ENCODE measurements at places on chromosomes 12 and 14.

DNA sequence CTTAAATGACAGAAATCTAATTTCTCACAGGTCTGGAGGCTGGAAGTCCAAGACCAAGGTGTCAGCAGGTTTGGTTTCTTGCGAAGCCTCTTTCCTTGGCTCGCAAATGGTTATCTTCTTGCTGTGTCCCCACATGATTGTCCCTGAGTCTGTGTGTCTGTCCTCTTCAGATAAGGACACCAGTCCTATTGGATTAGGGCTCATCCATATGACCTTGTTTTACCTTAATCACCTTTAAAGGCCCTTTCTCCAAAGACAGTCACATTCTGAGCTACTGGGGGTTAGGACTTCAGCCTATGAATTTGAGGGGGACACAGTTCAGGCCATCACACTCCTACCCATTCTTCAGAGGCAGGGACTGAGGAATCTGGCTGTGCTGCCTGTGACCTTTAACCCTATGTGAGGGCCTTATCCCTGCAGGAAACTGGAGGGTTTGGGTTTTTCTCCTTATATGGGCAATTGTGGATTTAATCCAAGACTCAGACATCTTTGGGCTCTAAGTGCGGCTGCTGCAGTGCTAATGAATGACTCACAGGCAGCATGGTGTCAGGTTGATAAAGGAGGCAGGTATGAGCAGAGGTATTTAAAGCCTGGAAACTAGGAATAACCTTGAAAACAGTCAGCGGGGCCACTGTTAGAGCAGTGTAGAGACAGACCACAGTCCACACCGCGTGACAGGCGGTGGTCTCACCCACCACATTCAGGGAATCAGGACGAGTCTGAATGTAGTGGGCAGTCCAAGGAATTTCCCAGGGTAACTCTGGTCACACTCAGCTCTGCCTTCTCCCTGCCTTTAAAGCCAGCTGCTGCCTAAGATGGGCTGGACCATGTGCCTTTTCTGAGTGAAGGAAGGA is 10.2 kb downstream of the TPCN1 start:
- no peak for DNase-seq

DNA sequence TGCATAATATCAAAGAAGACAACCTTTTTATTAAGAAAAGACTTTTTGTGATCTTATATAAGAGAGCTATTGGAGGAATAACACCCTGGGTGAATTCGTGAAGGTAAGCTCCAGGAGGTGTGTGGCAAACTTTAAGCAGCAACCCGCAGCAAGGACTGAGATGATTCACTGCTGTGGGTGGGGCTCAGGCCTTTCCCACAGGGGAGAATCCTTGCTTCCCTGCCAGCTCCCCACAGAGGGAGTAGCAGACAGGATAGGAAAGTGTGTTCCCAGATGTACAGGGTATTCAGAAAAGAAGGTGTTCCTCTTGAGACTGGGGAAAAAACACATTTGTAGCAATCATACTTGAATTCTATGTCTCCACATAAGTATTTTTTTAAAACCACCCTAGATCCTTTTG is 9.2 kb downstream of the NDUFA12 start:
- DNase-seq, result no peak

- no peak for DNase-seq
These were observed 239.8 kb upstream of the EGLN3 start for GRCh38 chr14:34190717-34191116.

- DNase-seq, result no peak
These were observed 168.1 kb downstream of the PDZRN4 start for GRCh38 chr12:41356181-41356580.

DNA sequence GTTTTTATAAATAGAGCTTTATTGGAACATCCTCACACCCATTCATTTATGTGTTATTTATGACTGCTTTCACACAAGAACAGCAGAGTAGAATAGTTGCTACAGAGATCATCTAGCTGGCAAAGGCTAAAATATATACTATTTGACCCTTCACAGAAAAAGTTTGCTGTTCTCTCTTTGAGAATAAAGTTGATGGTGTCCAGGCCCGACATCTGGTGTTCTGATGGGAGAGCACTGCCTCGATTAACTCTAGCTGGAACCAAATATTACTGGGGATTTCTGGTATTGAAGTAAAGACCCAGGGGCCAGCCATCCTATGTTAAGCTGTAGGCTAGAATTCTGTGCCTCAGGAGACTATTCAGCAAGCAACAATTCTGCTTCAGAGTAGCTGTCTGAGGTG is 21.8 kb downstream of the FAM234B start:
- no peak for DNase-seq

DNA sequence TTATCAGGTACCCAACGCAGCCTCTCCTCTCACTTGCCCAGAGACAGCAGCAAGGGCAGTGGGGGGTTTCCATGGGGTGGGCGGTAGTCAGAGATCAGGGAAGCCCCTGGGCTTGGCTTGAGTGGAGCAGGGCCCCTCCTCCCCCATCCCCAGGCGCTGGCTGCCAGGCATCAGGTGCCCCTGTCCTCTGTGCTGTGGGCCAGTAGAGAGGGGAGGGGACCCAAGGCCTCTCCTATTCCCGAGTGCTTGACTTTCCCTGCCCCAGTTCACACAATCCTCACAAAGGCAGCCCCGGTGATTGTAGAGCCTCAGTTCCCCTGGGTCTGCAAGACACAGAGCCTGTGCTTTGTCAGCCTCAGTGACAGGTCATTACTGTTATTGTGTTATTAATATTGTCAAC is 57.7 kb downstream of the MVK start:
- no peak for DNase-seq

- DNase-seq, result no peak
These were observed 156.1 kb downstream of the PTCSC3 start for GRCh38 chr14:36020120-36021029.

- DNase-seq, result no peak
These were observed 175.8 kb upstream of the GRIN2B start for GRCh38 chr12:14157088-14157747.

DNA sequence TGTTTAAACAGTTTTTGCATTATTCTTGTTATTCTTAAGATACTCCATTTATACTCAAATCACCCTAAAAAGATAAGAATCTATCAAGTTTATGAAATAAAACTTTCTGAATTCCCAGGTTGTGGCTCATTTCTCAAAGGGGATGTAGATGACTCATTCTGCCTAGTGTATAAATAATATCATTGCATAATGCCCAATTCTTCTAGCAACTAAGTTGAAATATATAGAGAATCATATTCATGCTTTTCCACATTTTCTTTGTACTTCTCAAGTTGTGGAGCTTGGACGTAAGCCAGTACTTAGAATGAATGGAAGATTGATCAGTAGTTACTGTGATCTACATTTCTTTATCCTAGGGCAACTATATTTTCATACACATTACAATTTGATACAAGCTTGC is 201.1 kb downstream of the PPFIA2 start:
- no peak for DNase-seq

DNA sequence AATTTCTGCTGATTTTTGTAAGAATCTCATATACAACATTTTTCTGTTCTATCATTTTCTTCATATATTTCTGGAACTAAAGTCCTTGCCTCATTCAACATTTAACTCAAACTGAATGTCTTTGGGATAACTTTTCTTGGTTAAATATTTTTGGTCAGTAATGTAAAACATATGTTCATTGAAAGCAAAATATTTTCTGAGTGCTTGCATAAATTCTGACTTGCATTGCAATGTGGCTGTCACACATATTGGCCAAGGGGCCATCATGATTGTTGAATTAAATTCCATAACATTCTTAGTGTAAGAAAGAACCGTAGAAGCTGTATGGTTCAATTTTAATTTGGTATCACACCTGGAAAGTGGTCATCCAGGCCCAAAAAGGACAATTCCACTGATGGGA is 369.4 kb downstream of the GALC start:
- no peak for DNase-seq

DNA sequence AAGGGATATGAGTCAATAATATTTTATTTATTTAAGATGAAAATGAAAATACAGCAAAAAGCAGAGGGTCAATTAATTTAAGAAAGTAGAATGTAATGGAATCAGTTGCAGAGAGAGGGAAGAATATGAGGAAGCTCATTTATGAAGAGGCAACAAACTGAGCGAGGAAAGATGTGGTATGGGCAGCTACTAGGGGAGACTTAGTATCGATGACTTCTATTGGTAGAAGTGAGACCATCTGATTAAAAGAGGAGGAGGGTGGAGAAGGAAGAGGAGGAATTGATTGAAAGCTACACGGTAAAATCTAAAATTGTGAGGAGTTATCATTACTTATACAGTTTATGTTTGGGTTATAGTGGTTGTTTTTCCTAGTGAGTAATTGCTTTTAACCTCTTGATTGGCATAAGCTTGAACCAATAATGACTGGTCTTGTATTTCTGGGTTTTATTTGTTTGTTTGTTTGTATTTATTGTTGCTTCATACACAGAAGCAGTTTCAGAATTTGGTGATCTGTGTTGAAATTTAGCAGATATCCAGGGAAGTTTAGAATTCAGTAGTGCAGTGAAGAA is 121.0 kb downstream of the LRRIQ1 start:
- no peak for DNase-seq

DNA sequence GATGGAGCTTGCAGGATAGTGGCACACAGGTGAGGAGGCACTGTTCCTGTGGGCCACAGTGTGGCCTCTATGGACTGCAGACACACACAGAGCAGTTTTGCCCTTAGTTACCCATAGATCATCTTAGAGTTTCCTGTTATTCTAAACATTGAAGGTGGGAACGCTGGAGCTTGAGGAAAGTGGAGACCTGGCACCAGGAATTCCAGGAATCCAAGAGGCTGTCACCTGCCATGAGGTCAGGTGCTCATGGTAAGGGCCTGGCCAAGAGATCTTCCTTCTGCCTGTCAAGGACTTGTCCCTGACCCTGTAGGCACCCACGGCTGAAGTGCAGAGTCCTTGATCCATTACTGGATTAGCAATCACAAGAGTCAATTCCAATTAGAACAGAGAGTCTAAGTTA is 65.2 kb upstream of the ACTN1 start:
- DNase-seq, result no peak

DNA sequence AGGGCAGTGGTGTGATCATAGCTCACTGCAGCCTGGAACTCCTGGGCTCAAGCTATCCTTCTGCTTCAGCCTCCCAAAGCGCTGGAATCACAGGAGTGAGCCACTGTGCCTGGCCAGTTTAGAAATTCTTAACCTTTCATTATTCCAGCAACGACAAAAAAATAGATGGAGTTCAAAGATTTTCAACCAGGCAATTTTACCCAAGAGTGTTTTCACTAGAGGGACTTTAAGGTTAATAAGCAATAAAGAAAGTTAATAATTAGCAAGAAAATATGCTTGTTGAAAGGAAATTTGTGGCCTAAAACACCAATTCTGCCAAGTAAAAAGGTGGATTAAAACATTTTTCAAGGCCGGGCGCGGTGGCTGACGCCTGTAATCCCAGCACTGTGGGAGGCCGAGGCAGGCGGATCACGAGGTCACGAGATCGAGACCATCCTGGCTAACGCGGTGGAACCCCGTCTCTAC is 14.8 kb downstream of the CDKL1 start:
- DNase-seq, result no peak

DNA sequence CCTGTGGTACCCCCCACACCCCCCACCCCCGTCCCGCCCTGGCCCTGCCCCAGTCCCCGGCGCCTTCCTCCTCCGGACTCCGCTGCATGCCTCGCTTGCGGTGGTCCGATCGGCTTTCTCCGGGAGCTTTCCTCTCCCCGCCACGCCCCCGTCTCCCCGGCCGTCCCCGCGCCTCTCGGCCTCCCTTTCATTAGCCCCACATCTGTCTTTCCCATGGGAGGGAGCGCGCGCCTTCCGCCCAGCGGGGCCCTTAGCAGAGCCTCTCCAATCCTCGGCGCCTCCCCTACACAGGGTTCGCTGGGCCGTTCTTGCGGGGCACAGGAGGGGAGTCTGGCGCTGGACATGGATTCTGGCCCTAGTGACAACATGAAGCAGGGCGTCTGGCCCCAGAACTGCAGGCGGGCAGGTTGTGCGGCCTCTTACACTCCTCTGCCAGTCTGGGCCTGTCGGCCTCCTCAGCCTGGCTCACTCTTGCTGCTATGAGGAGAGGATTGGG is 1.5 kb upstream of the EFS start:
- no peak for DNase-seq

DNA sequence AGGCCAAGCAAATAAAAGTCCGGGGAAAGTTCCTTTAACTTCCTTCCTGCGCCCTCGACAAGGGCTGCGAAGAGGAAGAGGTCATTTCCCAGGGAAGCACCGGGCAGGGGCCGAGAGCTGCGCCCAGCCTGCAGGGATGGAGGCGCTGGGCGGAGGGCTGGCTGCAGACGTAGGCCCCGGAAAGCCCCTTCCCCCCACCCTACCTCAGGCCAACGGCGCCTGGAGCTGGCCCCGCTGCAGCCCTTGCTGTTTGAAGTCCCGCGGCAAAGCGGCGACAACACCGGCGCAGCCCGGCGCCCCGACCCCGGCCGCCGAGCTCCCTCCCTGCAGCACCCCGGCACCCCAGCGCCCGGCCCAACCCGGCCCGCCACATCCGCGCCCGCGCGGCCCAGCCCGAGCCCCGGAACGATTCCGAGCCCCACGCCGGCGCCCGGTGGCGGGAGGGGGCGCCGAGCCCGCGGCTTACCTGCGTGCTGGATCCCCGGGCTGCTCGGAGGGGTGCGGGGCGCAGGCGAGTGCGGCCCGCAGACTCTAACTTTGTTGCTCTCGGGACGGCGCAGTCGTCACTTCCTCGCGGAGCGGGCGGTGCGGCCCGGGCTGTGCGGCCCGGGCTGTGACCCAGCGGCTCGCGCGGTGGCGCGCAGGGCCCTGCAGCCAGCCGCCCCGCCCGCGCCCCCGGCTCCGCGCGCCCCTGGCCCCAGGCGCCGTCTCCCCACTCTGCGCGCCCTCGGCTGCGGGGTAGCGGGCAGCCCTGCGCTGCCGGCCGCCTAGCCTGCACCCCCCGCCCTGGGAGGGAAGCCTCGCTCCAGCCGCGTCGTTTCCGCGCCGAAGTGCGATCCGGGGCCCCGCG is 64.8 kb upstream of the PTGR2 start:
- DNase-seq, result no peak

GRCh38 chr12:6574576-6575295 is 6.6 kb upstream of the NOP2 start:
- DNase-seq, result no peak

GRCh38 chr12:114166362-114166761 is 200.2 kb upstream of the RBM19 start:
- DNase-seq, result no peak

- no peak for DNase-seq
These were observed 91.8 kb upstream of the RIN3 start for GRCh38 chr14:92421751-92422150.

DNA sequence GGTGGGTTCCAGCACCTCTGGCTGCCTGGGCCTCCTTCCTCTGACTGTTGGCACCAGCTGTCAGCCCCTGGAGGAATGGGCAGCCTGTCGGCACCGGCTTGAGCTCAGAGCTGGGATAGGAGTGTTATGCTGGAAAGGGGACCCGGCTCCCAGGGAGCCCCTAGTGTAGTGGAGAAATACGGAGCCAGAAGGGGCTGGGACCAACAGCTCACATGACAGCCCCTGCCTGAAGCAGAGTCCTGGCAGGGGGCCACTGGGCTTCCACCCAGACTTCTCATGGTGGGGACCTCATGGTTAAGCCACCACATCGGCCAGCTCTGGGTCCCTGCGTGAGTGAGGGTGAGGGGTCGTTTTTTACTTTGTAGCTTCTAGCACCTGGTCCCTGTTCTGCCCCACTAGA is 174.5 kb downstream of the TSPAN9 start:
- no peak for DNase-seq

- DNase-seq, result no peak
These were observed 244.9 kb upstream of the RGS6 start for GRCh38 chr14:71687166-71687831.
